Activated CD4-positive, CD25-positive, alpha-beta regulatory T cell (primary cell): ENCODE measurements at places on chromosomes 7 and 10.

- no peak for DNase-seq
These were observed 836 bp downstream of the KMT2E start for GRCh38 chr7:105014693-105015389.

- no peak for DNase-seq
These were observed 8.7 kb downstream of the EPC1 start for GRCh38 chr10:32338262-32338661.

GRCh38 chr10:65125212-65125611 lies 1604.0 kb downstream of the REEP3 start:
- DNase-seq: no peak

GRCh38 chr10:129023082-129023481 lies 444.0 kb upstream of the MGMT start:
- DNase-seq: no peak

DNA sequence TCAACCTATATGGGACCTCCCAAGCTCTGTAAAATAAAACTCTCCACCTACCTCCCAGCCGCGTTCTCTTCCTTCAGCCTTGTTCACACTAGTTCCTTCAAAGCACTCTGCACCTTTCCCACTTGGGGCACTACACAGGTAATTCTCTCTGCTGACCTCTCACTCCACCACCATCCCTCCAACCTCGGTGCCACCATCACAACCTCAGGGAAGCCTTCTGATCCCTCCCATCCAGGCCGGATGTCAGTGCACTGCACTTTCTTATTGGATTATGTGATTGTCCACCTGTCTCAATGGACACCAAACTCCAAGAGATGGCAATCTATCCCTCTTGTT lies 7.0 kb downstream of the LARP4B start:
- no peak for DNase-seq

- DNase-seq: no peak
These were observed 106.9 kb upstream of the RHEB start for GRCh38 chr7:151626422-151627115.

- DNase-seq: no peak
These were observed 81.2 kb downstream of the HIPK2 start for GRCh38 chr7:139696552-139696951.

DNA sequence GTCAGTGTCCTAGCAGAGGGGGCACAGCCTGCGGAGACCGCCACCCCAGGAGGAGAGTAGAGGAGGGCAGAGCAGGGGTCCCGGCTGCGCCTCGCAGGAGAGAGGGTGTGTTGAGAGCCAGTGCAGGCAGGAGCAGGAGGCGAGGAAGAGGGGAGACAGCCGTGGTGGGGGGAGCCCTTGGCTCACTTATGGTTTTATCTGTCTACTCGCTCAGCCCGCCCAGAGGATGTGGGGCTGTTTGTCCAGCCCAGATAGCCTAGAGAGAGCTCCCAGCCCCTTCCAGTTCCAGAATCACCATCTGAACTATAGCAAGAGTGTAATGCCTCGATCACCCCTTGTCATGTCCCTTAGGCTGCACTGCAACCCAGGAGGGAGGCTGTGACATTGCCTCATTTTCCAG lies 26.6 kb downstream of the SLC29A3 start:
- no peak for DNase-seq

DNA sequence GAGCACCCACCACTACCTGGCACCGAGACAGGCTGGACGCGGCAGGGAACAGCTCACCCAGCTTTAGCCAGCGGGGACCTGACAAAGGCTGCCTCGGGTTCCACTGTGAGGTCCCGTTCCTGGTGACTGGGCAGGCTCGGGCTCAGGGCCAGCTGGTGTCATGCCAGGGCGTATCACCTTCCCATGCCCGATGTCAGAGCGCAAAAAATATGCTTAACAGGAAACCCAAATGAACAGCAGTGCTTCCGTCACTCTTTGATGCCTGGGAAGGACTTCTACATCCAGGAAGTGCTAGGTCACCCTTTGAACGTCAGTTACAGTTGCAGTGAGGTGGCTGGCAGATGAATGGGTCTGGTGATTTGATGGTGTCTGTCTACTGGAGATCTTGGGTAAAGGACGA lies 106.0 kb downstream of the ADARB2 start:
- no peak for DNase-seq

DNA sequence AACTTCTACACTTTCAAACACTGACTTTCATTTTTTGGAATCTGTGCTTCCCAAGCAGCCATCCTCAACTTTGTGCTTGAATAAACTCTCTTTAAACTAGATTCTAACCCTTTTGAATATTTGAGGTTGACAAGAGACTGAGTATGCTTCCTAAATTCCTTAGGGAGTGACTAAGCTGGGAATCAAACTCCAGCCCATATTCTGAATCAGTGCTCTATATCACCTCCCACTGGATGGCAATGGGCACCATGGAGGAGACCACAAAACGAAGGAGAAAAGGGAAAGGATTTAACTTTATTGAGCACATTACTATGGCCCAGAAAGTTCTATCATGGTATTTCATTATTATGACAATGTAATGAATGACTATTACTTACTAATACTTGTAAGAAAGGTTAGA lies 17.2 kb upstream of the SLC26A4 start:
- DNase-seq: no peak

DNA sequence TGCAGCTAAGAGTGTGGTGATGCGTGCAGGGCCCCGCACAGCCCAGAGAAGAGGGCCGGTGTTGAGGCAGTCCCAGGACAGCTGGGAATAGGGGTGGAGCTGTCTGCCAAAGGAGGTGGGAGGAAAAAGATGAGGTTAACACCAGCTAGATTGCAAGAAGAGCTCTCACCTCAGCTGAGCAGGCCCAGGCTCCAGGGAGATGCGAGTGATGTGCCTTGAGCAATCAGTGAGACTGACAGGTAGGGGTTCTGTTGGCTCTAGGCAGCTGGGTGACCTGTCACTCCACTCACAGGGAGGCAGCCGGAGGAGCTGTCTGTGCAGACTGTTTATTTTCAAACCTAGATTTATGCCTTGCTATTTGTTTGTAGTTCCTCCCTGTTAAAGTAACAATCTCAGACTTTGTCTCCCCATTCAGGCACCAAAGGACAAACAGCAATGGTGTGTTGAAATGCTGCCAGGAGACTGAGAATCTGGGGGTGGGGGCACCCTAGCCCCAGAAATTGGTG lies 205.1 kb upstream of the CXCL12 start:
- no peak for DNase-seq

GRCh38 chr7:17300012-17300411 lies 1.6 kb downstream of the AHR start:
- DNase-seq: no peak

DNA sequence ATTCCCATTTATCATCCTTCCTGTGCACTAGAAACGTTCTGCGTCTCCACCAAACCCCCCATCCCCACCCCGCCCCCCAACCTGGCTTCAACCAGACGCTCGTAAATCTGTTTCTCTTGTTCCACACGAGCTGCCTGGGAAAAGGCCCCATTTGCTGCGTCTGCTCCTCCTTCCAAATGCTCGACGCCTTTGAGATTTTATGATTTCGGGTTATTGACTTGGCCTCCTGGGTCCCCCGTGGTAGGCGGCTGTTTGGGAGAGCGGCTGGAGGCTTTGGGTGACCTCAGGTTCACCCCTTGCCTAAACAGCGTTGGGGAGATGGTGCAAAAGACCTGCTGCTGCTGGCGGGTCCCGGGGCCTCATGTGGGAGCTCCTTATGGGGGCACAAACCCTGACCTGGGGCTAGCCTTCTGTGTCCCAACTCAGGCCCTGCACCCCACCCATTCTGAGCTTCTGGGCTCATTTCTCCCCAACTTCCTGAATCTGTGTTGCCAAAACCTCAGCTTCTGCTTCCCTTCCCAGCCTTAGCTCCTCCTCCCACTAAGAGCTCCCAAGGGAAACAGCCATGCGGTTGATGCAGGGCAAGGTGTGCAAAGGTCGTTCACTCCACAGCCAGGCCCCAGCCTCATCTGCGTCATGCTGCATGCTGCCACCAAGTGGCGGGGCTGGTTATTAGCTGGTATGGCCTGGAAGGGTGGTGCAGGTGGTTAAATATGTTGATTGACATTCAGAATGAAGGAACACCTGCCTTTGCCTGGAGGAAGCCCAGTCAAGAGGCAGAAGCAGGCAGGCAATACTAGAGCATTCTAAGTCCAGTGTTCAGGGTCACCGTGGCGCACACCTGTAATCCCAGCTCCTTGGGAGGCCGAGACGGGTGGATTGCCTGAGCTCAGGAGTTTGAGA lies 49.1 kb upstream of the ELN start:
- no peak for DNase-seq

- DNase-seq: no peak
These were observed 11.4 kb downstream of the MTURN start for GRCh38 chr7:30146127-30146612.

- no peak for DNase-seq
These were observed 31.6 kb upstream of the PBLD start for GRCh38 chr10:68364101-68364886.

GRCh38 chr7:133746847-133747246 lies 380.3 kb upstream of the LRGUK start:
- no peak for DNase-seq

DNA sequence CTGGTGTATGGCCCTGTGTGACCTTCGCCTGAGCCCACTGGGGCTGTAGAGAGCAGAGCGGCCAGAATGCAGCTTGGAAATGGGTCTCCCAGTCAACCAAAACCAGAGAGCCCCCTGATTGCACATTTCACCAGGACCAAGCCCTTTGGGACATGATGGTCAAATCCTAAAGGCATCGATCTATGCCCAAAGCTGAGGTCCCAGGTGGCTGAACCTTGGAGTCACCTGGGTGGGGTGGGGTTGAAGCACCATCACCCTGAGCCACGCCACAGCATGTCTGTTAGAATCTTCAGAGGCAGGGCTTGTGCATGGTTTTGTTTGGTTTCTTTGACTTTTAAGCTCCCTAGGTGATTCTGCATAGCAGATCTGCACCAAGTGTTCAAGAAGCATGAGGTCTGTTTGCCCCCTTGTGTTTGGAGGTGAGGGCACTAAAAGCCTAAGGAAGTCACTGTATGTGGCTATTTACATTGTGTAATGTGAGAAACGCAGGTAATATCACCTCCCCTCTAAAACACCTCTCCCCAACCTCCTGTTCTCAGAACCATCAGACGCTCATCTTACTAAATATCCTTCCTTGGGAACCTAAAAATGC lies 9.6 kb downstream of the PKD1L1 start:
- DNase-seq: no peak

GRCh38 chr10:35797187-35797586 lies 155.1 kb upstream of the FZD8 start:
- DNase-seq: no peak

DNA sequence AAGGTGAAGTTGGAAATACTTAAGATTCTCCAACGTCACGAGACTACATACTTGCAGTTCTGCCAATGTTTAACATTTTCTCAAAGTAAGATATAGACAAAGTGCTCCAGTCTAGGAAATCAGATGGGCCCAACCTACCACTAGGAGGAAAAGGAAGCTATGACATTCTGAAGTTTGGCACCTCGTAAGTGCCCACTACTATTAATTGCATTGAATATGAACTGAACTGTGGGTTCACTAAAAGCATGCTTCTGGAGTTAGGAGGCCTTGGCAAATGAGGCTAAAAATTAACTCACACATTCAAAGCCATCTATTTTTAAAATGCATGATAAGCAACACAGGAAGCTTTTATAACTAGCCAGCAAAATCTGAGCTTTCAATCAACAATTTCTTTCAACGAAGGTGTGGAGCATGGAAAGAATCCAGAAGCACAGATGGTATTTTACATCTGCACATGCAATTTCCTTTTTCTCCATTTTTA lies 149.7 kb downstream of the LRRTM3 start:
- DNase-seq: no peak

- DNase-seq: no peak
These were observed 25.8 kb downstream of the TMEM254 start for GRCh38 chr10:80104066-80104926.

GRCh38 chr7:24914465-24914859 lies 65.5 kb downstream of the OSBPL3 start:
- DNase-seq: no peak

DNA sequence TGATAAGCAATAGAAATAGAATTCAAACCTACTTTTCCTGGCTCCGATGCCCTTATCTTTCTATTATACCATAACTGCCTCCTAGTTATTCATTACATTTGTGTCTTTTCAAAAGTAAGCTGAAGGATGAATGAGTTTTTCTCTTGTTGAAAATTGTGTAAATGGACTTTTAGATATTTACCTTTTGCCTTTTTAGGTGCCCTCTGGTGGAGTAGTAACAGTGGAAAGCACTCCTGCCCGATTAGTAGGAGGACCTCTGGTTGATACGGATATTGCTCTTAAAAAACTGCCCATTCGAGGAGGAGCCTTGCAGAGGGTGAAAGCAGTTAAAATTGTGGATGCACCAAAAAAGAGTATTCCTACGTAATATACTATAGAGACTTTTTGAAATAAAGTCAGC lies 11.2 kb downstream of the FAM237B start:
- no peak for DNase-seq

DNA sequence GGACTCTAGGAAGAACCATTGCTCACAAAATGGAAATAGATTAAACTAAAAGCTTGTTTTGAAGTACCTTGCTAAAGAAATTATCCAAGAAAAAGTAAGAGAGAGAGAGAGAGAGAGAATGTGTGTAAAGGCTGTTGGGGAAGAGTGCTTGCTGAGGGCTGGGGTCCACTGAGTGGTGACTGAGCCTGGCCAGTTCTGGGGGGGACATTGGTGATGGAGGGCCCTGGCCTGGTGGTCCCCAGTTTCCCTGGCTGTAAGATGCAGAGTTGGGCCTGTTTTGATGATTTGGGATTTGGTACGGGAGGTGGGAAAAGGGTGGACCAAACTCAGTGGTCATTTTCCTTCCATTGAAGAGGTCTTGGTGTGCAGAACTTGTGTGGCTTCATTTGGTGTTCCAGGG lies 880 bp downstream of the RAMP3 start:
- DNase-seq: no peak

GRCh38 chr7:131656980-131657723 lies 100.7 kb upstream of the PODXL start:
- DNase-seq: no peak

DNA sequence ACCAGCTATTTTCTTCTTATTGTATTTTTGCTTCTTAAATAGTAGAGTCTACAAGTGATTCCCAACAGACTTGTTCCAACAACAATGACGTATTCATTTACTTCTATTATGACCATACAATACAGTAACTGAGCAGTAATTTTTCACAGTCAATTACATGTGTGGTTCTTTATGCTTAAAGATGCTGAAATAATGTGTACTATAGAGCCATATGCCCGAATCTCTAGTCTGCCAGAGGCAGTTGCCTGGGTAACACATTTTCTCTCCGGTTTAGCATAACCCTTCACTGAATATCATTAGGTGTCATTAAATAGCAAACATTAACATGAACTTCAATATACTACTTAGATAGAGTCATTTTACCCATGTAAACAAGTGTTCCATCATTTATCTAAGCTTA lies 75.0 kb downstream of the SLC25A13 start:
- no peak for DNase-seq

GRCh38 chr10:120480065-120480600 lies 23.1 kb downstream of the PLPP4 start:
- no peak for DNase-seq

DNA sequence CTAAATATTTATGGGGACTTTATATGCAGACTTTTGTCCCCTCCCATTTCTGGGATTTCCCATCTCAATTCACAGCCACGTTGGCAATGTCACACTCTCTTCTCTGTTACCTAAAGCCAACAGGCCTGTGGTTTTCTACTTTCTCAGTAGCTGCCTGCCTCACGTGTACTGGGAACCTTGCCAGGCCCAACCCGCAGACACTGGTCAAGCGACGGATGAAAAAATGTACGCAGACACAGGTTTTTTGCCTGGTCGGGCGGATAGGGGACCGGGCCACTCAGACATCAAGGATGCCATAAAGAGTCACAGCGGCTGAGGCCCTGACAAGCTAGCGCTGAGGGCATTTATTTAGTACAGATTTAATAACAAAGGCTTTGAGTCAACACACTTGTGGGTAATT lies 204.4 kb upstream of the DPP6 start:
- no peak for DNase-seq
